Activated gamma-delta T cell treated with Interleukin-2 at 50 U/mL for 16 hours (primary cell): ENCODE measurements at places on chromosomes 16 and 17.

- peak; percentile 28 for DNase-seq
Observed at GRCh38 chr16:31477220-31478216, 5.4 kb upstream of the SLC5A2 start.

DNA sequence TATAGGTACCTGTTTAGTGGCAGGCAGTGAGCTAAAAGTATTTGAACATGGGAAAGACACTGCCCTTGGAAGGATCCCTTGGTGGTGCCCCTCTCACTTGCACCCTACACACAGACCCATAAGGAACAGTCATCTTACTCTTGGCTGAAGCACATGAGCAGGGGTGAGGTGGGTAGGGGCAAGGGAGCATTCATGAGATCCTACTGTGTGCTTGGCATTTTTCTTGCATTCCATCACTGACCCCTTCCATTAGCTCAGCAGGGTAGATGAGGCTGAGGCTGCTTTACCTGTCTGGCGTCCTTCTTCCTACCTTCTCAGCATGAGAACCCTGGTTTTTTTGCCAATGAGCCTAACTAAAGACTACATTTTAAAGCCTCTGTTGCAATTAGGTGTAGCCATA lies 48.3 kb downstream of the CCT6B start:
- DNase-seq: no peak

DNA sequence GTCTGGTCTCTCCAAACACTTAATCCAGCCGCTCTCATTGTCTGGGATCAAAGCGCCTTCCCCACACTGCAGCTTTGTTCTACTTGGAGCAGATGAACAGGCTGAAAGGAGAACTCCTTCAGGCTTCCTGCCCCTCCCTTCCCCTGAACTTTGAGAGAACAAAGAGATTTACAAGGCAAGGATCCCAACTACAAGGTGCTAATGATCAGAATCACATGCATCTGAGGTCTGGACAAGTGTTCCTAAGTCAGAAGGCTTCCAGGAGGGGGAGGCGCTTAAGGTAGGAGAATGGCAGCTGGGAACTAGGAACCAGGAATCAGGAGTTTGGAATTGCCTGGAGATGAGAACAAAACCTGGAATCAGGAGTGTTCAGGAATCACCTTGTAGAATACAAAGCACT lies 606.3 kb upstream of the CDH11 start:
- DNase-seq: no peak

- DNase-seq: no peak
Observed at GRCh38 chr16:19744670-19745069, 26.6 kb downstream of the IQCK start.

DNA sequence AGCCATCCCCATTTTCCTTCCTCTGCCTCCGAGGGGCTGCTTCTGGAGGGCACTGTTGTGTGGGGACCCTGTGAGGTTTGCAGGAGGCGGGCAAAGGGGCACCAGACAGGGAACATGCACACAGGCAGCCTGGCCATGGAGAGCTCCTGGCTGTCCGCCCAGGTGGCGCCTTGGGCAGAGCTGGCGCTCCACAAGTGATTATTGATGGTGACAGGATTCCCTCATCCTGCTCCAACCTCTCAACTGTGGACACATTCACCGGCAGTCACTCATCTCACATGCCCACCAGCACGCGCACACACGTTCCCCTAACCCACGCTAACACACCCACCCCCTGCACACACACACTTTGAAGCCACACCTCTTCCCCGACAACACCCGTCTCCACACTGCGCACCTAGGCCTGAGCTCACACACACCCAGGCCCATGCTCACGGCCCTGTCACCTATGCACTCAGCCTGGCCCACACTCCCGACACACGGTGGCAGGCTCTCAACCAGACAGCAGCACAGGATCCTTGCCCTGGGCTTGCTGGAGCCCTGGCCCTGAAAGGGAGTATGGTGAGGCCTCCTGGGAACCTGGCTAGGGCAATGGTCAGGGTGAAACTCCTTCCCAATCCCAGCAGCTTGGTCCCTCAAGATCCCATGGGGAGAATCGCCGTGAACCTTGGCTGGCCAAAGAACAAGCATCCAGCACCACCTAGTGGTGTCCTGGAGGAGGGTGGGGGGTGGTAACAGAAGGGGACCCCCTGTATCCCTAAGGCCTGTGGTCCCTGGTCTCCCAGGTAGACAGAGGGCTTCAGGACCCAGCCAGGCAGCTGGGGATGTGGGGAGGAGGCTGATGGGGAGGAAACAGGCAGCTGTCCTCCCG lies 3.6 kb downstream of the PNMT start:
- DNase-seq: no peak

DNA sequence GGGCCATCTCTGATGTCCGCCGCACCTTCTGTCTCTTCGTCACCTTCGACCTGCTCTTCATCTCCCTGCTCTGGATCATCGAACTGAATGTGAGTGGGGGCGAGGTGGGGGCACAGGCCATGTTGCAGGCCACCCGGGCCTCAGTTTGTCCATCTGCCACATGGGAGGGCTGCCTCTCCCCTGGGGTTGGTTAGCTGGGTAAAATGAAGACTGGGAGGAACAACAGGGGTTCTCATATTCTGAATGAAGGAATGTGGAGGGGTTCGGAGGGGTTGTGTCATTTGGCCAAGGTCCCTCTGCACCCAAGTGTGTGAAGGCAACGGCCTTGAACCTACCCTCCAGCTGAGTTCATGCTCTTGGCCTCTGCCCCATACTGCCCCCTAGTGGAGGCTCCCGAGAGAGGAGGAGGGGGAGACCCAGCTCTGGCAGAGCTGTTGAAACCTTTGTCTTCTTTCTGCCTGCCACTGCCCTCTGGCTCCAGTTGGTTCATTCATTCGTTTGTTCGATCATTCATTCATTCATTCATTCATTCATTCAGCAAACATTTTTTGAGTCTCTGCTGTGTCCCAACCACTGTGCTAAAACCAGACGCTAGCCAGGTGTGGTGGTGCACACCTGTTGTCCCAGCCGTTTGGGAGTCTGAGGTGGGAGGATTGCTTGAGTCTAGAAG lies 11.4 kb upstream of the TCAP start:
- peak; percentile 77 for DNase-seq

GRCh38 chr17:60845012-60845411 lies 167.4 kb downstream of the BCAS3 start:
- DNase-seq: no peak

GRCh38 chr16:85557971-85558657 lies 55.0 kb upstream of the GSE1 start:
- no peak for DNase-seq

DNA sequence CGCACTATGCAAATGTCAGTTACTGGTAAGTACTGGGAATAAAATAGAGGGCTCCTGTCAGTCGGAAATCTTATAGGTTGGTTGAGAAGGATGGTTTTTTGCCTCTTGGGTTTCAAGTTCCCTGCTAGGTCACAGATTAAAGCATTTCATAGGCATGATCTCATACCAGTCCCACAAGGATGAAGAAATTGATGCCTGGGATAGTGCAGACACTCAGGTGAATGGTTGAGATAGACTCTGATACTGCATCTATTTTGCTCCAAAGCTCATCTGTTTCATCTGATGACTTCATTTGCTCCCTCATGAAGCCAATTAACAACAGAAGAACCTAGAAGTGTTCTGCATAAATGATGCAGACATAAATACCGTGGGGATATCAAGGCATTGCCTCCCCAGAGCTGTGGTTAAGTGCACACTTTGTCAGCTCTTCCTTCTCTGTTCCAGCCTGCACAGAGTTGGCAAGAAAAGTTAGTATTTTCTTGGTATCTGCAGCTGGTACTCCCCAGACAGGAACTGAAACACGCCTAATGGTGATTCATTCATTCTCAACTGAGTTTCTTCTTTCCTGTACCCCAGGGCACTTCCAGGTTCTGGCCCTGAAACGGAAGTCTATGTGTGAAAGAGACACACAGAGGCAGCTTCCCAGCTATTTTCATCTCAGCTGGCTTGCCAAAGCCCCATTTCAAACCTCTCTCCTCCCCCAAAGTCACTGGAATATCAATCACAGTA lies 418.3 kb upstream of the SALL1 start:
- no peak for DNase-seq

- no peak for DNase-seq
Observed at GRCh38 chr17:79755591-79755990, 22.4 kb upstream of the CBX2 start.
